ENCODE measurements at places on chromosomes 5 and 9. TPM values are rescaled to one million over a fixed set of nuclear protein-coding genes. Genes with fewer than 3 reads are reported as not detected.

The MED22 gene
- 21.3 TPM for total RNA-seq

The CHSY3 gene
- 14.9 TPM for total RNA-seq

The SLC25A48 gene
- not detected for total RNA-seq

The LHX6 gene
- not detected for total RNA-seq

The ENTREP1 gene
- not detected for total RNA-seq

The FST gene
- total RNA-seq = 80.5 TPM

The SLC46A2 gene
- not detected for total RNA-seq

The COX7C gene
- total RNA-seq = 85.1 TPM

The POU5F2 gene
- total RNA-seq = 2.6 TPM

The CRHBP gene
- 1.7 TPM for total RNA-seq

The RIMOC1 gene
- total RNA-seq = 32.0 TPM

The SPDL1 gene
- 18.0 TPM for total RNA-seq

The DBH gene
- total RNA-seq = not detected

The FAM170A gene
- total RNA-seq = not detected

The FBP2 gene
- not detected for total RNA-seq

Measured in hair follicle dermal papilla cell (primary cell).